ENCODE measurements at places on chromosomes 6 and 20.

DNA sequence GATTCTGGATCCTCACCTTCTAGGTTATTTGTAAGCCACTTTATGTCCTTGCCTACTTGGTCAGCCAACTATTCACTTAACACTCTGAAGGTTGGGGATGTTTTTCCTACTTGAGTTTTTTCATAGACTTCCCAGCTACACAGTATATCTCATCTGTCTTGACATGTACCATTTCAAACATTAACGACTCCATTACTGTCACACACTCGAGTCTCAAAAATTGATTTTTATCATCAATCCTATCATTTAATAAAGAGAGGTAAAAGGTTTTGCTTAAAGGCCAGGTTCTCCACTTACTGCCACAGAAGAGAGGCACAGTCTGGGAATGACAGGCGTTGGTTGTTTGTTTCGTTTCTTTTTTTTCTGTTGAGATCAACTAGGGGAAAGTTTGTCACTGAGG is 38.2 kb upstream of the LAMP5 start:
- no peak for DNase-seq

DNA sequence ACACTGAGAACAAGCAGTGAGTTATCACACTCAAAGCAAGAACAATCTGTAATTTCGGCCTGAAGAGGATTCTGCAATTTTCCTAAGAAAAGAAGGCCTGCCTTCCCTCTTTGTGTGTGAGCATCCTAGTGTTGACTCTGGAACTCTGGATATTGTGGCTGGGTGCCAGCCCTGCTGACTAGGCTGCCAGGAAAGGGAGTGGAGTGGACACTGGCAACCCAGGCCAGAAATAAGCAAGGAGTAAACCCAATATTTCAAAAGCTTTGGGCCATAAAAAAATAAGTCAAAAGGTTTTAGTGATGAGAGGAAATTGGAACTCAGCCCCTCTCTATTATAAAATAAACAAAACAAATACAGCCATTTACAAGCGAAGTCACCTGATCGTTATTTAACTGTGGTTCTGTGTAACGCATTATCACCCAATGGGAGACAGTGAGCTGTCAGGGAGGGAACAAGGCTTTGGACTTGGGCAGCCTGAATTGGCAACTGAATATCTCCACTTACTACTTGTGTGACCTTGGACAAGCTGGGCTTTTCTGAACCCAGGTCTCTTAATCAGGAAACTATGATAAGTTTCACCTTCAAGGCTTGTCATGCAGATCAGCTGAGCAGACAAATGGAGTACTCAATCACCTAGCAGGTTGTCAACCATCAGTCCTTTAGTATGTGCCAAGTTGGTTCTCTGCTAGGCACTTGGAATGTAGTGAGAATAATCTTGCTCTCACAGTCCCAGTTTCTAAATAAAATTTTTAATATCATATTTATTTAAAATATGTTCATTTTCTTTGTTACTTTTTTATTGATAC is 196.2 kb downstream of the PAX1 start:
- DNase-seq: no peak

DNA sequence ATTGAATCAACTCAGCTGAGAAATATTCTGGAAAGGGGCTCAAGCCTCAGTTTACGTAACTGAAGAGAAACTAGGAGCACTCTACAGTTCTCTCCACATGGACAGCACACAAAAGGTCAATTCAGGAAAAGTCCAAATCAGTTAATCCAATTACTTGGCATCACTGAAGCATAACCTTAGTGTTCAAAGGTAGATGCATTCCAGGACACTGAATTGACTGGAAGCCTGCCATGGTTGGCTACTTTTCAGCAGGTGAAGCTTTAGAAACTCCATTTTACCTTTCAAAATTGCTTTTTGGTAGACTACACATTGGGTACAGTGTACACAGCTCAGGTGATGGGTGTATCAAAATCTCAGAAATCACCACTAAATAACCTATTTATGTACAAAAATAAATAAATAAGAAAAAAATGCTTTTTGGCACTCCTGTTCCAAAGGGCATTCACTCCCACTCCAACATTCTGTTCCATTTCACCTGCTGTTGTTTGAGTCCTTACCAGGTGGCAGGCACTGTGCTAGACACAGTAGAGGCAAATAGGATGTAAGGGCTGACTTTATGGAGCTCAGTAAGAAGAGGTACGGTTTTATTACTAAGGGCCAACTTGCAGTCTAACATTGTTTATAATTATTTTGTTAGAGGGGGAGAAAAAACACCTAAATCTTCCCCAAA is 153.4 kb downstream of the FAXC start:
- no peak for DNase-seq

- DNase-seq: no peak
These were observed 597.1 kb downstream of the KIF16B start for GRCh38 chr20:15976047-15976736.

- DNase-seq: peak; percentile 99
These were observed at the start of gene RWDD1 for GRCh38 chr6:116570856-116571682. Gene RWDD1 (plus strand): TSS chr6:116571504. CDS start chr6:116571583, 79 bp downstream.

- DNase-seq: no peak
These were observed 17.1 kb downstream of the KIF6 start for GRCh38 chr6:39707962-39708683.

GRCh38 chr6:167856999-167857660 is 30.4 kb downstream of the AFDN start:
- no peak for DNase-seq

- no peak for DNase-seq
These were observed 225.9 kb upstream of the CST7 start for GRCh38 chr20:24723186-24723585.

GRCh38 chr6:108942556-108943492 is 94.6 kb downstream of the ARMC2 start:
- DNase-seq: peak; percentile 40

Data from activated naive CD4-positive, alpha-beta T cell treated with anti-CD3 and anti-CD28 coated beads, Interleukin-2, amount 50 U/mL, for 16 hours (primary cell).